Psoas muscle (tissue), 8 donors: ENCODE measurements at places on chromosomes 1 and 21. TPM values are rescaled to one million over a fixed set of nuclear protein-coding genes. Genes with fewer than 3 reads are reported as not detected.

- no peak for DNase-seq
These were observed 584.0 kb upstream of the TMPRSS15 start for GRCh38 chr21:18987520-18988026.

- DNase-seq, result no peak
These were observed 252.2 kb downstream of the RPS6KC1 start for GRCh38 chr1:213303286-213303685.

DNA sequence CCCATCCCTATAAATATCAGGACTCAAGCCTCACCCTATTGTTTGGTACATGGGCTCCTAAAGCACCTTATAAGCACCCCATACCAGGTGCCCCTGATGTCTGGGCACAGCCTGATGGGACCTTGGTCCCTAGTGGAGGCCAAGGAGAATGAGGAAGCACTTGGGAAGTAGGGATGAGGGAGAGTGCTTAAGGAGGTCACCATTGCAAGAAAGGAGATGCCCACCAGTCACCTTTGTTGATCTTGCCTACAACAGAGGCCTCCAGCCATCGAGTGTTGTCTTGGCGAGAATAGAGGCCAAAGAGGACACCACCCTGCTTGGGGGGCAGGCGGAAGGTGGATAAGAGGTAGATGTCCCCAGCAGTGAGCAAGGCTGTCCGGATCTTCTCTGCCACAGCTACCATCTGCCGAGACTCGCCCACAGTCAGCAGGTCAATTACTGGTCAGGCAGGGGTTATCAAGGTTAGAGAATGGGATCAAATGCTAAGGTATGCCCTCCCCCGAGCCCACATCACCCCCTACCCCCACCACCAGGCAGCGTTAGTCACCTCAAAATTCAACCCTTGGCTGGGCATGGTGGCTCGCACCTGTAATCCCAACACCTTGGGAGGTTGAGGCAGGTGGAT is 1.6 kb downstream of the THBS3 start:
- DNase-seq, result no peak

GRCh38 chr1:61496501-61496900 is 228.4 kb downstream of the TM2D1 start:
- no peak for DNase-seq

DNA sequence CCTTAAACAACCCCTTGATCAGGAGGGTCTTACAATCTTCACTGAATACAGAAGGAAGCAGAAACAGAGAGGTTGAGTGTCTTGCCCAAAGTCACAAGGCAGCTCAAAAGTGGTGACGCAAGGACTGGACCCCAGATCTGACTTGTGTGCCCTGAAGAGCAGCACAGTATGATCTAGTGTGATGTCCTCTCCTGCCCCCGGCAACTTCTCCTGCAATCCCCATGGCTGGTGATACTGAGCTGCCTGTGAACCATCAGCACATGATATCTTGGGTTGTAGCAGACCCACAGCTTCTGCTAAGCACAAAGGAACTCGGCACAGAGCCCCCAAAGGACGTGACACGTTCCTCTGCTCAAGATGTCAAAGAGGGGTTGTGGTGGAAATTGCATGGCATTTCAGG is 51.2 kb upstream of the EDN2 start:
- no peak for DNase-seq

DNA sequence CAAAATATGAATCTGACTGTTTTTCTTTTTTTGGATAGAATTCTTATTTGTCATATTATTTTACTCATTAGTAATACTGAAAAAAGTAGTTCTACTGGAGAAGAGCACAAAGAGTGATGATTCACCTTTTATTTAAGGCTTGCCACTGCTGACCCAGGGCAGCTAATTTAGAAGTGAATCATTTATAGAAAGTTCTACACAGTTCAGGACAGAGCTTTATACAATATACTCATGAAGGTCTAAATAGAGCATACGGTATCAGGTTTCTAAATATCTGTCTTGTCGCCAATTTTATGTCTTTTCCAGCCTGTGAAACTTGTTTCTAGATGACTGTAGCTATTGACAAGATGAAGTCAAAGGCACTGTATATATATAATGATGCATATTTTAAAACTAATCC is 25.0 kb downstream of the GIPC2 start:
- no peak for DNase-seq

DNA sequence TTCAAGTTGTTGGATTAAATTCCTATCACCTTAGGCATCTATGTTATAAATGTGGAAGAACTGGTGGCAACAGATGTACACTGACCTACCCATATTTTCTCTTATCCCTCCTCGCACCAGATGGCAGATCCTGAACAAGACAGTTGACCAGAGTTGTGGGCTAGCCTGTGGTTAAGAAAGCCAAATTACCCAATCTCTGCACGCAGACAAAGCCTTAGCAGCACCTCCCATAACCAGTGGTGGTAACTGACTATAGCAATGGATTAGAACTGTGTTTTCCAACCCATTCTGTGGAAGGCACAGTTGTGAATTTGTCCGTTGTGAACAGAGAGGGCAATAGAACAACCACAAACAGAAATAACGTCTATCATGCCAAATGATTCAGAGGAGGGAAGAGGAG is 20.6 kb downstream of the ABCB10 start:
- DNase-seq, result no peak

GRCh38 chr1:112581586-112582192 is 37.3 kb downstream of the ST7L start:
- DNase-seq, result no peak

- DNase-seq, result no peak
These were observed 176.6 kb upstream of the PBX1 start for GRCh38 chr1:164382384-164382783.

GRCh38 chr1:234759888-234760287 is 149.9 kb upstream of the IRF2BP2 start:
- no peak for DNase-seq

GRCh38 chr1:3618881-3619671 is 5.7 kb upstream of the TPRG1L start:
- DNase-seq, result peak; percentile 50

- peak; percentile 75 for DNase-seq
These were observed 164.7 kb downstream of the GALNT2 start for GRCh38 chr1:230231774-230232145.

- DNase-seq, result no peak
These were observed 538.5 kb downstream of the KIF26B start for GRCh38 chr1:245693116-245693793.

DNA sequence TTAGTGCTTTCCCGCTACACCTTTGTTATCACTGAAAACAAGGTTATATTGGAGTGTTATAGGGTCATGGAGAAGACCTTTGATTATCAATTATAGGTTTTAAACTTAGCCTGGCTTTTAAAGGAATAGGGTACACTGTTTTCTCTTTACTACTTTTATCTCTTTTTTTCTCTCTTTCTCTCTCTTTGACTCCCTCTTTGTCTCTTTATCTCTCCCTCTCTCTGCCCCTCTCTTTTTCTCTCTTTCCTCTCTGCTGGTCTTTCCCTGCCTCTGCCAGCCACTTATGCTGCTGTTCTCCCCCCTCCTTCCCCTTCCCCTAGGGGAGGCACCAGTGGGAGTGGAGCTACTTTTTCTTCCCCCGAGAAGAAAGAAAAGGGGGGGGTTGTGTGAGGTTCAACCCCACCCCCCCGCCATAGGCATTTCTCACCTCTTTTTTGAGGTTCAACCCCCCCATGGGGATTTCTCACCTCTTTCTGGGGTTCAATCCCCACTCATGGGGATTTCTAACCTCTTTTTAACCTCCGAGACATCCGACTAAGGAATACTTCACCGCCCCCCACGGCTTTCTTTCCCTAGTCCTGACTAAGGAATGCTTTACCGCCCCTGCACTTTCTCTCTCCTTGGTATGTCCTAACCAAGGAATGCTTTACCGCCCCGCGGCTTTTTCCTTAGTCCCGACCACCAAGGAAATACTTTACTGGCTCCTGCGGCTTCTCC is 17.2 kb upstream of the ZBTB8B start:
- no peak for DNase-seq

DNA sequence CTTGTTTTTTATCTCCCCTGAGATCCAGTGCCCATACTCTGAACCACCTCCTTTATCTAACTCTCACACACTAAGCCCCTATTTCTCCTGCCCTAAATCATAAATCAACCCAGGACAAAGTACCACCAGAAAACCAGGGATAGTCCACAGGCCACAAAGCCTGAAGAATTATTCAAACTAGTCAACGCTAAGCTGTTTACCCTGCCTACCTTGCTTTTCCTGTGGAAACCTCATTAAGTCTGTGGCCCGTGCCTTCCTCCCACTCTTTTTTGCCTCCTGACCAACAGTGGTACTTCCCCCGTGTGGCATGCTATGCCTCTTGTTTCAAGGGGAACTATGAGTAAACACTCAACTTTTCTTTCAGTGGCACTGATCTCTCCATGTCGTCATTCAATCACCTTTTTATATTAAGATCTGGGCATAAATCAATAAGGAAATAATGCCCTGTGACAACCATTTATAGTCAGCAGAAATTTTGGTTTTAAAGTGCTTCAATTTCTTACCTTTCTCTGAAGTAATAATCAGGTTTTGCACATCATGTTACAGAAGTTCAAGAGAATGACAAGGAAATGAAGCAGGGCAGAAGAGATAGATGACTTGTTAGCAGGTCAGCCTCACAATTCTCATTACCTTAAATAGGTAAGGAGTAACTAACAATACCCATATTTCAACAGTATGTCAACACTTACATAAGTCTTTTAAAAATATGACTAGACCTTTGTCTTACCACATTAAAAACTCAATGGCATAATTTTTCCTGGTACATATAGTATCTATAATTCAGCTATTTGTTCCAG is 32.1 kb downstream of the EYA3 start:
- no peak for DNase-seq

DNA sequence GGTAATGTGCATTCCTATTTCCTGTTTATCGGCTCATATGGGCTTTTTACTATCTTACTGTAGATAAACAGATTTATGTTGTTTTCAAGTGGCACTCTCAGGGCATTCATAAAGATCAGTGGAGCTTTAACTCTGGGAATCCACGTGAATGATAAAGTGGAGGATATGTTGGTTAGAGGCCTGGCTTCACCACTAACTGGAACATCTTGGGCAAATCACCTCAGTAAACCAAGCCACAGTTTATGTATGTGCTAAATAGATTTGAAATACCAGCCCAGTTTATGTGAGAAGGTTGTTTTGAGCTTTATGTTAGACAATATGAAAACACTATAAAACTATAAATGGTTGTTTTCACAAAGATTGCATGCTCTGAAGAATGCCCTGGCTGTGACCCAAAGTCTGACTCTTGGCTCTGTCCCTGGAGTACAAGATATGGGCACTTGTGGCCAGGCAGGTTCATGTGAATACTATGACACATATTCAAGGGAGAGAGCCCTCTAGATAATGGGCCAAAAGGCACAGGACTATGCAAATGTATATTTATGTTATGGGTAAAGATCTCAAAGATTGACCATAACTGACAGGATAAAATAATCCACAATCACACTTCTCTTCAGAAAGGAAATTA is 36.7 kb downstream of the FAM163A start:
- DNase-seq, result no peak

DNA sequence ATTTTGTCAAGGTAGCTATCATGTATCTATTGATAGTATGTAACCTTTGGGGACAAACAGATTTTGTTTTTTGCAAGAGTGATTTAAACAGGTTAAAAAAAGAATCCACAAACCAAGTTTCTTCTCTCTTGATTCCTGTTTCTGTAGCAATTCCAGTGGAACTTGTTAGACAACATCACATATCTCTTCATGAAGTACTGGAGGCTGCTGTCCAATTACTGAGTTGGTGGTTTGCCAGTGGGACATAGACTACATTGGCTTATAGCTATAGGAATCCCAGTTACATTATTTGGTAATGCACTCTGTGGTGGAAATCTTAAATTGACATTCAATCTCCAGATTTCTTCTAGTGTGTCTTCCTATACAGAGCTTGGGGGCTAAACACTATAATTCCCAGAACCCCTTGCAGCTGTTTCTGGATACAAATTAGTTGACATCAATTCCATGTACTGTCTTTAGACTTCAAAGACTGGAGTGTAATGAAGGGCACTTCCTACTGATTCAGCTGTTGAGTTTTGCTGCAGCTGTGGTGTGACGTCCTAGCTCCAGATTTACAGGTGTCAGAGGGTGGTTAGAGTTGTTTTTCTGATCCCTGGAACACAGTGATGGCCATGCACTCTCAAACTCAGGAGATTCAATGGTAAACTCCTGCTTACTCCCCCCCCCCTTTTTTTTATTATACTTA is 29.4 kb upstream of the GCLM start:
- DNase-seq, result no peak

DNA sequence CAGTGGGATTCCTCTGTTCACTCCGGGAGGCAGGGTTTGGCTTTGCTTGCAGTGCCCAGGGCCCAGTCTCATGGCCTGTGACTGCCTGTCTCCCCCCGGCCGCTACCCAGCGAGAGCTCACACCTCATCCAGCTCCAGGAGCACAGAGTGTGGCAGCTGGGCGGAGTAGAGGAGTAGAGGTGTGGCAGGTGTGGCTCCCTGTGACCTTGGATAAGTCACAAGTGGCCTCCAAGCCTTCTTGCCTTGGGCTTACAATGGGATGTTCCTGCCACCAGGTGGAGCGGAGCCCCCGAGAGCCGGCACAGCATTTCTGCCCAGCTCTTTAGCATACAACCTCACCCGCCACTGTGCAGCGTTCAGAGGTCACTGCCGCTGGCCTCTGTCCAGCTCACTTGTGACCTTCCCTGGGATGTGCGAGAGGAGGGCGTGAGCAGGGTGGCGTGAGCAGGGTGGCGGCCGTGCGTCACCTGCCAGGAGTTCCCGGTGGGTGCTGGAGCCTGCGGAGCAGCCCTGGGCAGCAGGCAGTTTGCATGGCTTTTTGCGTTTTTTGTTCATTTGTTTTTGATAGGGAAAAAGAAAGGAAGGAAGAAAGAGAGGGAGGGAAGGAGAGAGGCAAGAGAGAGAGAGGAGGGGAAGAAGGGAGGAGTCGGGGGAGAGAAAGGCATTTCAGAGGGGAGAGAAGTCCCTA is 42.4 kb downstream of the CRYAA start:
- DNase-seq, result peak; percentile 42

GRCh38 chr1:116874733-116875249 is 34.9 kb upstream of the PTGFRN start:
- DNase-seq, result no peak

The AADACL4 gene
- not detected for polyA plus RNA-seq

The BCL2L15 gene
- 0.06 TPM for polyA plus RNA-seq

The CASQ2 gene
- polyA plus RNA-seq, result 68.3 TPM

The OR2L13 gene
- polyA plus RNA-seq, result not detected

The ARMH1 gene
- 0.74 TPM for polyA plus RNA-seq

The KRTAP7-1 gene
- polyA plus RNA-seq, result not detected

The PTAFR gene
- 0.31 TPM for polyA plus RNA-seq

The SPSB1 gene
- 46.2 TPM for polyA plus RNA-seq

The VWA5B1 gene
- under 0.01 TPM for polyA plus RNA-seq

The TSEN15 gene
- polyA plus RNA-seq, result 38.7 TPM

The ABCG1 gene
- 3.5 TPM for polyA plus RNA-seq

The AMY1C gene
- not detected for polyA plus RNA-seq

The FCRL1 gene
- polyA plus RNA-seq, result not detected

The ARHGEF16 gene
- polyA plus RNA-seq, result 0.55 TPM

The NMNAT2 gene
- 0.04 TPM for polyA plus RNA-seq

The FTCD gene
- 0.09 TPM for polyA plus RNA-seq

The KIAA0319L gene
- 41.7 TPM for polyA plus RNA-seq

The WDR77 gene
- 36.7 TPM for polyA plus RNA-seq
